ENCODE measurements at places on chromosomes 13 and 19.

DNA sequence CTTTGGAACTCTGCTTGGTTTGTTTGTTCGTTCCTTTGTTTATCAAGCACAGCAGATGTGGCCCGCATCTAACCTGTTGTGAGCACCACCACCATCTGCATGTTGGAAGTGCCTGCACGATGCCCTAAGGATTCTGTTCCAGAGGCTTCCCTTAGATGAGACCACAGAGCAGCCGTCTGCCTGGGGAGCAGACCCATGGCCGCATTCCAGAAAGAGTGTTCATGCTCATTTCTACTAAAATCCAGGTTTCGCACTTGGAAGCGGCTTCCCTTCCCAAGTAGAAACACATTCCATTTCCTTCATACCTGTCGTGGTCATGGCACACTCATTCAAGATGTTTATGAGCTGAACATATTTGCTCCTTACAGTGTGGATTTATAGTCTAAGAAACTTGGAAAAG, 27.2 kb downstream of the COL4A2 start:
- H3K36me3 ChIP-seq, result no peaks in the 10 kb centered on the region
- H3K27ac ChIP-seq, result no peak overlapping the region
- DNase-seq, result no peak
- no peaks in the 10 kb centered on the region for H3K27me3 ChIP-seq
- H3K4me3 ChIP-seq, result no peak overlapping the region

- peak; percentile 23 for DNase-seq
- H3K27me3 ChIP-seq, result peaks cover 21% of the 10 kb centered on the region
- H3K36me3 ChIP-seq, result no peaks in the 10 kb centered on the region
- H3K4me3 ChIP-seq, result no peak overlapping the region
Measured at GRCh38 chr19:30071871-30072270, 129.8 kb downstream of the URI1 start.

DNA sequence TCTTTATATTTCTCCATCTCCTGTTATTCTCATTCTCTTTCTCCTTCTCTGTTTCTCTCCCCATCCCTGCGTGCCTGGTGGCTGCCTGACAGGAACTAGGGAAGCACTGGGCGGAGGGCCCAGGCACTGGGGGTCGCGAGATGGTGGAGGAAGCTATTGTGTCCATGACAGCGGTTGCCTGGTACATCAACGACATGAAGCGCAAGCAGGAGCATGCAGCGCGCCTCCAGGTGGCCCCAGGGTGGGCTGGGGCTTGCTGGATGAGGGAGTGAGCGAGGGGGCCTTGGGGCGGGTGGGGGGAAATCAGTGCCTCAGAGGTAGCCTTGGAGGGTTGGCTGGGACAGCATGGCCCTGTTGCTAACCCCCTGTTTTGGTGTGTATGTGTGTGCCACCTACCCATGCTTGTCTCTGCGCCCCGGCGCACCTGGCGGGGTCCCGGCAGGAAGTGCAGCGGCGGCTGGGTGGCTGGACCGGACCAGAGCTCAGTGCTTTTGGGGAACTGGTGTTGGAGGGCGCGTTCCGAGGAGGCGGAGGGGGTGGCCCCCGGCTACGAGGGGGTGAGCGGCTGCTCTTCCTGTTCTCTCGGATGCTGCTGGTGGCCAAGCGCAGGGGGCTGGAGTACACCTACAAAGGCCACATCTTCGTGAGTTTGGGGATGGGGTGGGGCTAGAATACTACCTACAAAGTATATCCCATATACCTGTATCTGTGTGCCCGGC, 5.2 kb downstream of the PLEKHG2 start:
- H3K4me1 ChIP-seq, result peaks cover 40% of the 10 kb centered on the region
- peaks cover 53% of the 10 kb centered on the region for H3K36me3 ChIP-seq
- H3K27me3 ChIP-seq, result peaks cover 10% of the 10 kb centered on the region
- no peak for DNase-seq

DNA sequence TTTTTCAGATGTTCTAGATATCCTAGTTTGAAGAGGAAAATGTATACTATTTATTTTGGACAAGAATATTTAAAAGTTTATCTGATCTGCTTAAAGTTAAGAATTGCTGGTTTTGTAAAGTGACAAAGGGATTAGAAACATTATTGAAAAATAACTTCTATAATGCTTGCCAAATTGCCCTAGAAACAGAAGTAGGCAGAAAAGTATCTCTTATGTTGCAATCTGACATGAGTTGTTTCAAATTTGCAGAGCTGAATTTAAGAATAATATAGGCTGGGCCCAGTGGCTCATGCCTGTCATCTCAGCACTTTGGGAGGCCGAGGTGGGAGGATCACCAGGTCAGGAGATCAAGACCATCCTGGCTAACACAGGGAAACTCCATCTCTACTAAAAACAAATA, 777.1 kb downstream of the LIG4 start:
- no peak overlapping the region for H3K27ac ChIP-seq
- H3K4me3 ChIP-seq, result no peak overlapping the region
- DNase-seq, result no peak
- no peaks in the 10 kb centered on the region for H3K36me3 ChIP-seq

GRCh38 chr19:12478234-12478941, 6.2 kb downstream of the ZNF709 start:
- H3K4me1 ChIP-seq, result peaks cover under 1% of the 10 kb centered on the region
- DNase-seq, result no peak
- H3K4me3 ChIP-seq, result no peak overlapping the region
- no peak overlapping the region for H3K27ac ChIP-seq
- no peaks in the 10 kb centered on the region for H3K36me3 ChIP-seq
- no peaks in the 10 kb centered on the region for H3K27me3 ChIP-seq

- H3K4me3 ChIP-seq, result no peak overlapping the region
- H3K27me3 ChIP-seq, result no peaks in the 10 kb centered on the region
- peak overlapping the region; percentile 19 for H3K27ac ChIP-seq
- peaks cover 16% of the 10 kb centered on the region for H3K4me1 ChIP-seq
Measured at GRCh38 chr19:2602391-2603181, 99.9 kb downstream of the GNG7 start.

DNA sequence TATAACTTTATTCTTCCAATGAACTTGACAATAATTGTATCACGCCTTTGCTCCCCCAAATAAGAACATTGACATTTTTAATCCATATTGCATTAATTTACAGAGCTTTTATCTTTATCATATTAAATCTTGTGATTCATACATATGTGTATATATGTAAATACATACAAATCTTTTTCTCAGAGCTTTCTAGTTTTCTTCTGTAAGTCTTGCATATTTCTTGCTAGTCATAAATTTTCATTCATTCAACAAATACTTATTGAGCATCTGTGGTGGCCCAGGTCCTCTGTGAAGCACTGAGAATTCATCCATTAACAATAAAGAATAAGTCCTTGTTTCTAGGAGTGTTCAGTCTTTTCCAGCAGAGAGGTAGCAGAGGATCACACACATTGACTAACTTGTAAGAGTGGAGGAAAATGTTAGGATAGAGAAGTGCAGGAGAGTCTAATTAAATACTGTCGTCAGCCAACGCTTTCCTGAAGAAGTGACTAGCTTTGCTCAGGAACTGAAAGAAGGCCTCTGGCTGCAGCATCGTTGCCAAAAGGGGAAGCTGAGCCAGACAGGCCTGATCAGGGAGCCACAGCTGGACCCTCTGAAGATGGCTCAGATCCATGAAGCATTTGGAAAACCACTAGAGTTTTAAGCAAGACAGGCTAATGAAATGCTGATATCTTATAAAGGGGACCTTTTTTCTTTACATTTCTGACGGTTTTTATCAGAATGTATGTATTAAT, 38.6 kb upstream of the LAMP1 start:
- no peak overlapping the region for H3K4me3 ChIP-seq
- no peaks in the 10 kb centered on the region for H3K36me3 ChIP-seq
- no peaks in the 10 kb centered on the region for H3K4me1 ChIP-seq
- no peaks in the 10 kb centered on the region for H3K27me3 ChIP-seq
- DNase-seq, result no peak

DNA sequence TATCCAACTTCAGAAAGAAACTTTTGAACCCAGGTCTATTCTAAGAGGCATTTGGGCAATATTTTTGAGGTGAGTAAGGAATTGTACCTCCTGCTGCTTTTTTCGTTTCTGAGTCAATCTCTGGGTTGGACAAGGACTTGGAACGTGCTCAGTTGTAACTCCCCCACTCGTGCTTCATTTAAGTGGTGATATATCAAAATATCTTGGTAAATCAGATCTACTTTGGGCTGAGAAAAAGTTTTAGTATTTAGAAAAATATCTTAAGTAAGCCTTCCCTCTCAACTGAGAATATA, 728.9 kb downstream of the EFNB2 start:
- no peak overlapping the region for H3K27ac ChIP-seq
- no peaks in the 10 kb centered on the region for H3K27me3 ChIP-seq
- H3K36me3 ChIP-seq, result no peaks in the 10 kb centered on the region
- no peak overlapping the region for H3K4me3 ChIP-seq
- no peak for DNase-seq
- H3K4me1 ChIP-seq, result no peaks in the 10 kb centered on the region

GRCh38 chr13:74669149-74669548, 534.9 kb upstream of the KLF12 start:
- no peaks in the 10 kb centered on the region for H3K27me3 ChIP-seq
- no peaks in the 10 kb centered on the region for H3K4me1 ChIP-seq
- no peaks in the 10 kb centered on the region for H3K36me3 ChIP-seq
- DNase-seq, result no peak
- H3K27ac ChIP-seq, result no peak overlapping the region
- H3K4me3 ChIP-seq, result no peak overlapping the region

DNA sequence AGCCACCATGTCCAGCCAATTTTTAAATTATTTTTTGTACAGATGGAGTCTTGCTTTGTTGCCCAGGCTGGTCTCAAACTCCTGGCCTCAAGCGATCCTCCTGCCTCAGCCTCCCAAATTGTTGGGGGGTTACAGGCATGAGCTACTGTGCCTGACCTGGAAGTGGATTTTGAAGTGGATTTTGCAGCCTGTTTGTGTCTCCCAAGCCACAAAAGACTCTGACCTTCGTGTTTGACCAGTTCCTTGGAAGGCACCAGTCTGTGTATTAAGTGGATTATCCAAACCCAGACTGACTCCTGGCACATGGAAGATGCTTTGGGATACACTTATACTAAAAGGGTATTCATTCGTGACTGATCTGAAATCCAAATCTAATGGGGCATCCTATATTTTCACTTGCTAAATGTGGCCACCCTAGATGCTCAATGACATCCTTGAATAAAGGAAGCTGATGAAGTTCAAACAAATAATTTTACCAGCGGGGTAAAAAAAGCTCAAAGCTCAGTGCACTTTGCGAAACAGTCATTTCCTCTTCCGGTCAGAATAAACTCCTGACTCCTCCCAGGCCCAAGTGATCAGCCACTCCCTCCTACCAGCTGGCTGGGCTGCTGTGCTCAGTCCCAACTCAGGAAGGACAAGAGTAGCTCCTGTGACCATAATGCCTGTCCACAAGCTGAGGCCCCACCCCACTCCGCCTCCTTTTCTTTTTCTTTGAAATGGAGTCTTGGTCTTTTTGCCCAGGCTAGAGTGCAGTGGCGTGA, 32.6 kb upstream of the GATAD2A start:
- H3K4me1 ChIP-seq, result no peaks in the 10 kb centered on the region
- peak overlapping the region; percentile 91 for H3K27ac ChIP-seq
- H3K36me3 ChIP-seq, result no peaks in the 10 kb centered on the region
- no peaks in the 10 kb centered on the region for H3K27me3 ChIP-seq
- H3K4me3 ChIP-seq, result peak overlapping the region; percentile 11
- DNase-seq, result peak; percentile 87

- H3K27ac ChIP-seq, result no peak overlapping the region
- no peak overlapping the region for H3K4me3 ChIP-seq
- peaks cover 82% of the 10 kb centered on the region for H3K36me3 ChIP-seq
- no peaks in the 10 kb centered on the region for H3K4me1 ChIP-seq
- no peaks in the 10 kb centered on the region for H3K27me3 ChIP-seq
- DNase-seq, result peak; percentile 54
Measured at GRCh38 chr19:16233081-16233776, 35.5 kb downstream of the AP1M1 start.

DNA sequence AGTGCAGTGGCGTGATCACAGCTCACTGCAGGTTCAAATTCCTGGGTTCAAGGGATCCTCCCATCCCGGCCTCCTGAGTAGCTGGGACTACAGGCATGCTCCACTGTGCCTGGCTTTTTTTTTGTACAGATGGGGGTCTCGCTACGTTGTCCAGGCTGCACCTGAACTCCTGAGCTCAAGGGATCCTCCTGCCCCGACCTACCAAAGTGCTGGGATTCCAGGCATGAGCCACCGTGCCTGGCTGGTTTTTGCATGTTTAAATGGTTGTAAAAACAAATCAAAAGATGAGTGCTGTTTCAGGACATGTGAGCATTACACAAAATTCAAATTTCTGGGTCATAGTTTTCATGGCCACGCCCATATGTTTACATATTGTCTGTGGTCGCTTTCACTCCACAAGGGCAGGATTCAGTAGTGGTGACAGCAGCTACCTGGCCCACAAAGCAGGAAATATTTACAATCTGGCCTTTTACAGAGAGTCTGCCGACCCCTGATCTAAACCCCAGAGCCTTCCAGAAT, 5.3 kb downstream of the MATK start:
- peaks cover 33% of the 10 kb centered on the region for H3K27me3 ChIP-seq
- no peaks in the 10 kb centered on the region for H3K36me3 ChIP-seq
- H3K4me3 ChIP-seq, result no peak overlapping the region
- H3K4me1 ChIP-seq, result no peaks in the 10 kb centered on the region
- no peak overlapping the region for H3K27ac ChIP-seq
- DNase-seq, result no peak

GRCh38 chr13:19088416-19088815, 93.2 kb downstream of the TUBA3C start:
- H3K27ac ChIP-seq, result no peak overlapping the region
- no peaks in the 10 kb centered on the region for H3K36me3 ChIP-seq
- H3K4me1 ChIP-seq, result no peaks in the 10 kb centered on the region
- no peak overlapping the region for H3K4me3 ChIP-seq

DNA sequence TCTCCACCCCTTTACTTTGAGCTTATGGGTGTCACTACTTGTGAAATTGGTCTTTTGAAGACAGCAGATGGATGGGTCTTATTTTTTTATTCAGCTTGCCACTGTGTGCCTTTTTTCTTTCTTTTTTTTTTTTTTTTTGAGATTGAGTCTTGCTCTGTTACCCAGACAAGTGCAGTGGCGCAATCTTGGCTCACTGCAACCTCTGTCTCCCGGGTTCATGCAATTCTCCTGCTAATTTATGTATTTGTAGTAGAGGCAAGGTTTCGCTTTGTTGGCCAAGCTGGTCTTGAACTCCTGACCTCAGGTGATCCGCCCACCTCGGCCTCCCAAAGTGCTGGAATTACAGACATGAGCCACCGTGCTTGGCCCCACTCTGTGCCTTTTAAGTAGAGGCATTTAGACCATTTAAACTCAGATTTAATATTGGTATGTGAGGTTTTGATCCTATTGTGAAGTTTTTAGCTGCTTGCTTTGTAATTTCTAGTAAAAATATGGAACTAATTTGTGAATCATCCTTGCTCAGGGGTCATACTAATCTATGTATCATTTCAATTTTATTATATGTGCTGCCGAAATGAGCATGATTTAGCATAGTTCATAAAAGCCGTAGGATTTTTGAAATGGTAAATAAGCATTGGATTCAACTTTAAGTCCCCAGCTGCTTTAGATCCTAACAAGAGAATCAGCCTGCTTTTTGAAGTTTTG, 584.5 kb downstream of the SLITRK1 start:
- H3K4me3 ChIP-seq, result no peak overlapping the region
- H3K27me3 ChIP-seq, result no peaks in the 10 kb centered on the region
- H3K4me1 ChIP-seq, result no peaks in the 10 kb centered on the region
- no peak overlapping the region for H3K27ac ChIP-seq
- no peak for DNase-seq

GRCh38 chr13:30346789-30347167, 39.4 kb upstream of the KATNAL1 start:
- DNase-seq, result no peak
- H3K4me3 ChIP-seq, result no peak overlapping the region
- no peaks in the 10 kb centered on the region for H3K36me3 ChIP-seq
- H3K4me1 ChIP-seq, result no peaks in the 10 kb centered on the region
- no peak overlapping the region for H3K27ac ChIP-seq

GRCh38 chr13:113456116-113456702, 2.9 kb upstream of the ADPRHL1 start:
- H3K36me3 ChIP-seq, result no peaks in the 10 kb centered on the region
- DNase-seq, result no peak
- H3K4me3 ChIP-seq, result no peak overlapping the region
- H3K4me1 ChIP-seq, result no peaks in the 10 kb centered on the region
- no peaks in the 10 kb centered on the region for H3K27me3 ChIP-seq
